H54 (cell line): ENCODE measurements at places on chromosomes 3 and 15.

DNA sequence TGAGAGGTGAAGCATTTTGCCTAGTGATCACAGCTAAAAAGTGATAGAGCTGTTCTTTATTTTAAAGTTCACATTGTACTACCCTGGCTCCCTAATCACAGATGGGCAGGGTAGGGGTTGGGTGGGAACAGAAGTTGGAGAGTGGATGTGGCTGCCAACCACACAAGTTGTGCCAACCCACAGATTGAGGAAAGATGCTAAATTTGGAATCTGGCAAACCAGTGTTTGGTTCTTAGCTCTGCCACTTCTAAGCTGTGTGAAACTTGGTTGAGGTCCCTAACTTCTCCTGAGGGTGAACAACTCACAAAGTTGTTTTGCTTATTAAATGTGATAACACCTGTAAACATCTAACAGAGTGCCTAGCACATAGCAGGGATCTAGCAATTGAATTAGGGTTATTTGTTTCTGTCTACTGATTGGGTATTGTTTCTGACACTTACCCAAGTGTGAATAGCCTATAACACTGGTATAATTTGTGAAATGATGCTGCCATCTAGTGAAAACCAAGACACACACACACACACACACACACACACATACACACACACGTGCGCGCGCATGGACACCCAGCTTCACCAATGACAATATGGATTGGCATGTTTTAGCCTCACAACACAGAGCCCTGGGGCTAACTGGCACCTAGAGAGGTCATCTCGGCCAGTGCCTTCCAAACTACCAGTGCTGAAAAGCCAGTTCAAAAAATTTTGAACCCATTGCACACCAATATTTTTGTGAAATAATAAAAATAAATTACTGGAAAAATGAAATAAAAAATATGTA, 25.3 kb downstream of the ADGRG7 start:
- DNase-seq, result no peak

- no peak for DNase-seq
These were observed 59.1 kb downstream of the TRPM7 start for GRCh38 chr15:50627351-50628055.

- DNase-seq, result no peak
These were observed 475.2 kb upstream of the PPP2R3A start for GRCh38 chr3:135490219-135490915.

DNA sequence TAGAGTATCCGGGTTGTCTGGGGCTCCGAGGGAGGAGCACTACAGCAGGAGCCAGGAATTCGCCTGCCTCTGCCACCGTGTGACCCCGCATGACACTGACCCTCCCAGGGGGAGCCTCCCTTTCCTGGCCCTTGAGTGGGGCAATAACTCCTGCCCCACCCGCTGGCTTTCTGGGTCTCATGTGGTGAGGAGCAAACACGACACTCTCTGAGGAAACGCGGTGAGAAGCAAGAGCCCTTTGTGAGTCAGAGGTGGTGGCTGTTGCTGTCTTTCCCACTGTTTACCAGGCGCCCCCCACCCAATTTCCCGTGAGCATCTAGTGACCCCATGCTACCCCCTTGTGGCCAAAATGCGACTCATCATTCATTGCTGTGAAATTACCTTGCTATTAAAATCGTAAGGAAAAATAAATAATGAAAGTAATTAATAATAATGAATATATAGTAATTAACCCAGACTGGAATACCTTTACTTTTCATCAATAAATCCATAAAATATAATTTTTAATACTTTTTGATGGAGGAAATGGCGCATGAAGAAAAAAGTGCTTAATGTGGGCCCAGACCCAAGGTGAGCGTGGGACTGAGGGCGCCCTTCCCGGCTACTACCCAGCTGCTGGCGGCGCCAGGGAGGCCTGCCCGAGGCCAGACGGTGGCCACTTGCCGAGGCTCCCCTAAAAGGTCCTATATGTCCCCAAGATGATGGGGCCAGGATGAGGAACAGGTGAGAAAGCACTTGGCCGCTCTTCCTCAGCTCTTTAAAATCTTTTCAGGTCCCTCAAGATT, 29.3 kb downstream of the CCNL1 start:
- peak; percentile 60 for DNase-seq

- DNase-seq, result no peak
These were observed 47.1 kb downstream of the DAPK2 start for GRCh38 chr15:63999177-63999576.

DNA sequence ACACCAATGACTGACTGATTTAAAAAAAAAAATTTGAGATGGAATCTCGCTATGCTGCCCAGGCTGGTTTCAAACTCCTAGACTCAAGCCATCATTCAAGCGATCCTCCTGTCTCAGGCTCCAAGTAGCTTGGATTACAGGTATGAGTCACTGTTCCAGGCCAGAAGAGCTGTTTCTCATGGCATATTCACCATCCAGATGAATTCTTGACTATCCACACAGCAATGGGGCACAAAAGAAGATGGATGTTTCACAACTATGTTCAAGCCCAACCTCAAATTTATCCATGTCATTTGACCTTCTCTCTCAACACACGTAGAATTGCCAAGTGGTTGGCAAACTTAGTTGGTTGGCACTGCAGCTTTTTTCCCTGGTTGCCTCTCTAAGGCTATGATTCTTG, 40.6 kb downstream of the PRICKLE2 start:
- no peak for DNase-seq

DNA sequence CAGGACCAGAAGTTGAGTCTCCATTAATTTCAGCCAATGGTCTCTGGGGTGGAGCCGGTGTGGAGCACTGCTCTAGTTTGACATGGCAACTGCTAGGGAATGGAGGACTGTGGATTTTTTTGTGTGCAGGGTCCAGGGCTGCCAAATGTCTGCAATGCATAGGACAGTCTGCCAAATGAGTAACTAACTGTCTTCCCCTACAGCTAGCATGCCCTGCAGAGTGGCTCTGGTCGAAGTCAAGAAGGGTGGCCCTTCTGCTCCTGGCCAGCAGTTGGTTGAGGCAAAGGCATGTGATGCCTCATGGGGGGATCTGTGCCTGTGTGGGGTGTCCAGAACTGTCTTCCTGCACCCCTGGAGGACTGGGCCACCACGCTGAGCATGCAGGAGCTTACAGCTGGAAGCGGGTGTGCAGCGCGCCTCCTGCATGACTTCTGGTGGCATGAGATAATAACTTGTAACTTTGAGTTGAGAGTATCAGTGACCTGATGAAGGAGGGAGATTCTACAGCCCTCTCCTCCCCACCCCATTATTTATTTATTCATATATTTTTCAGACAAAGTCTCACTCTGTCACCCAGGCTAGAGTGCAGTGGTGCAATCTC, 4.6 kb downstream of the TPRA1 start:
- no peak for DNase-seq

DNA sequence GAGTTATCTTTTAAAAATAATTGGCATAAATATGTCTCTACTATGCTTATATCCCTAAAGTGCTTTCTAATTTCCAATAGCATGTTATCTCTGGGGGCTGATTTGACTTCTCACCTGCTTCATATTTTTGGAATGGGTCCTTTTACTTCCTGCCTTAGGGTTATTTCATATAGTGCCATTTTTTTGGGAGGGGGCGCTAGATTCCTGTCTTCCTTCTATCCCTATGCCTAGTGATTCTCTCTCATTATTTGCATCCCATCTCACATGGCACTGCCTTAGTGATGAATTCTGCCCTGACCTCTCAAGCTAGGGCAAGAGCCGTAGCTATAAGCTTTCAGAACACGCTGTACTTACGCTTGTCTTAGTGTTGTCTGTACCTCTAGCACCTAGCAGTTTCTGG, 150.3 kb upstream of the SLITRK3 start:
- no peak for DNase-seq

GRCh38 chr15:94395640-94396039, 164.3 kb downstream of the MCTP2 start:
- DNase-seq, result no peak

DNA sequence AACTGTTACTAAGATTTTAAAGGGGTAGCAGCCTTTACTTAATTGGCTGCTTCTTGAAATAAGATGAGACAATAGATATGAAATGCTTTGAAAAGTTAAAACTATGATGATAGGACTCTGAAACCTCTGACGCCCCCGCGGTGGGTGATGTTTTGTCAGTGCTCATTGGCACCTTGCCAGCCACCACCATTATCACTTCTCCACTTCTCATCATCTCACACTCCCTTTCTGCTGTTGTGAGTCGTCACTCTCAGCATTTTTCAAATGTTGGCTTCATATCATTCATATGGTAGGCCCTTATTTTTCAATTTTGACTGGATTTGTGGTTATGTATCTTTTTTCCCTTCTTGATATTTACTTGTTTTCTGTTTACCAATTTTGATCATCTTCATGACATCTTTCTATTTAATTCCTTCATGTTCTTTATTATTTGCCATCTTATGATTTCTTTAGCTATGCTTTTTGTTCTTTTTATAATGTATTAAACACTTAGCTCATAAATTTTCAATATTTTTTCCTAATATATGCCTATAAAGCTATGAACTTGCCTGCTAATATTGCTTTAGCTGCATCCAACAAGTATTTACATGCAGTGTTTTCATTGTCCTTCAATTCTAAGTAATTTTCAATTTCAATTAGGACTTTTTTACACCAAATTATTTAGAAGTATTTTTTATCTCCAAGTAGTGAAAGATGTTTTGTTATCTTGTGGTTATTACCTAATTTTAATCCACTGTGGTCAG, 30.3 kb upstream of the SKOR1 start:
- DNase-seq, result no peak

DNA sequence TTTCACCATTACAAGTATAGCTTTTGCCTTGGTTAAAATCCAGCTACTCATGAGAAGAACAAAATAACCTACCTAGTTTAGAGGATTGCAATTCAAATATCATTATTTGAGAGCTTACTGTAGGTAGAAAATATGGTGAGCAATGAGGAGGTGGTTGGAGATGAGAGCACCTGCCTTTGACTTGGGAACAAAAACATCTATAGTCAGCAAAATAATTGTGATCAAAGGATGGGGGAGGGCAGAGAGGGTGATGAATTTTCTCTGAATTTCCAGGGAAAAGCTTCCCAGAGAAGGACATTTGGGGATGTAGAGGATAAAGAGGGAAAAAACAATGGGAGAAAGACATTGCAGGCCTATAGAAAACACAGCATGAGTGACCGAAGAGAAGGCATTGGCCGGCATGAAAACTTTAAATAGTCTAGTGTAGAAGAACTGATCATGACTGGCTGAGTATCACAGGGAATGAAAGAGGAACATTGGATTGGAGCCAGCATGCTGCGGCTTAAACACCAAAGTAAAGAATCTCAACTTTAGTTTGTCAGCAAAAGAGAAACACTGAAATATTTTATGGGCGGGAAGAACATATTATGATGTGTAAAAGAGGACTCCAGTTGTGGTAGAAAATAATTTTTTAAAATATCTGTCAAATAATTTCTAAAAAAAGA, 581.3 kb downstream of the UNC13C start:
- no peak for DNase-seq

DNA sequence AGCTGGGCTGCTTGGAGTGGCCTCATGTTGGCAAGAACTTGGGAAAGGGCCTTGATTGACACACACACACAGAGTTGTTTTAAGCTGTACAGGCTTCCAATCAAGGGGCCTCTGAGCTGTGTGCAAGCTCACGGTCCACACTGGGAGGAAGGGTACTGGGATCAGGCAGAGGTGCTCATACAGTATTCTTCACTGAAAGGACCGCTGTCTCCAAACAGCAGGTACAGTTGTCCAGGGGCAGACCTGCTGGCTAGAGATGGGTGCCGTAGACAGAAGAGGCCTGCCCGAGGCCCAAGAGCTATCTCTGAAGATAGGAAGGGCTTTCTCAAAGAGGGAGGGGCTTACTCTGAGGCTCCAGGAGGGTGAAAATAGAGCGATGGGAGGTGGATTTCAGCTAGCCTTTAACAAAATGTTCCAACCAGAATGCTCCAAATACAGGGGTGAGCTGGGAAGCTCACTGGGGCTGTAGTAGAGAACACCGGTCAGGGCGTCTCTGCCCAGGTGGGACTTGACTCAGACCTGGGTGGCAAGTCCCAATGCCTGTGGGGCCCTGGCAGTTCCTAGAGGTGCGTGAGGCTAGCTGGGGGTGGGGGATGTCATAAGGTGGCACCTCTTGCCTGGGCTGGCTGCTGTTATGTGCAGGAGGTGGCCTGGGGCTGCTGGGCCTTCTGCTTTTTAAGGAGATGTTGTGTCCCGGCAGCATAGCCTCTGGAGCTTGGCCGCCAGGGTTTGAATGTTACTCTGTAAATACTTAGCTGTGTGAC, 42.7 kb downstream of the RASGRF1 start:
- DNase-seq, result no peak

GRCh38 chr15:64524778-64525177, 64.4 kb downstream of the ZNF609 start:
- no peak for DNase-seq

DNA sequence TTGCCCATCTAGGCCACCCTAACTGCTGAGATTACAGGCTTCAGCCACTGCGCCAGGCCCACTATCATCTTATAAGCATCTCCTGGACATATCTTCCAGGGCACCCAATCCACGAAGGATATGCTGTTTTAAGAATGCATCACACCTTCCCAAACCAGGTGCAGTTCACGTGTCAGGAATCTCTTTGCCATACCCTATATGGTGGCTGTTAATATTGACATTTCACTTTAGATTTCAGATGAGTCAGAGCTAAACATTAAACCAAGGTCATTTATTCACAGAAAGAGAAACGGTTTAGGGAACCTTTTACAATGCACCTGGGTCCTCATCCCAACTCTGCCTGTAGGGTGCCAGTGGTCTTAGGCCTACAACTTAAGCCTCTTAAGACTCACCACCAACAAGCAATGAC, 85.7 kb downstream of the TBL1XR1 start:
- no peak for DNase-seq

DNA sequence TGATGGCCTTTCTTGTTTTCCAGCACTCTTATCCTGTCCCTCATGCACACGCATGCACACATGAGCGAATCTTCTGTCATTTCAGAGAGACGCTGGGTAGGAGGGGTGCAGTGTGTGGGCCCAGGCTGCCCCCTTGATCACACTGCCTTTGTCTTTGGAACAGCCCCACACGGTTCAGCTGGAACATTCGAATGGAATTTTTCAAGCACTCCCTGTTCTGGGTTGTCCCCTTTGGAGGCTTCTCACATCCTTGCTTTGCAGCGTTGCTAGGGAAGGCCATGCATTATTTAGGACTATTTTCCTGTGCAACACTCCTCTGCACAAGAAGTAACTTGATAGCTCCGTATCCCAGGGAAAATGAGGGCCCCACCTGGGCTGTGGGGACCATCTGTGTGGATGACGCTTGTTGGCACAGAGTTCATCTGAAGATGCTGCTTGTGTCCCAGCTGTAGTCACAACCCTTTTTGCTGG, 78.4 kb downstream of the SPSB4 start:
- no peak for DNase-seq

DNA sequence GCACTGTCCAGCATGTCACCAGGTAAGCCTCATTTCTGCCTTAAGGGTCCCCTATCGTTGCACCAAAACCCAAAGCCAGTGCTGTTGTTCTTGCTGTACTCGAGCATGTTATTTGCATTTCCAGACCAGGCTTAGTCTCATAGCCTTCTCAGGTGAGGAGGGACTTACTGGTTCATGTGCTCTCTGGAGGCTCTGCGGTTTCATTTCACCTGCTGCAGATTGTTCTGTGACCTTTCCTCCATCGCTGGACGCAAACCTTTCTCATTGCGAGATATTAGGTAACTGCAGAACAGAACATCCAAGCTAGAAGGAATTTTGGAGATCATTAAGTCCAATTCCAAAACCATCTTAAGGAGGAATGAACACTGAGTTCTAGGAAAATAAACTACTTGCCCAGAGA, 187.3 kb upstream of the BCL6 start:
- DNase-seq, result no peak
